HEK293T (cell line): ENCODE measurements at places on chromosomes 2 and 18.

DNA sequence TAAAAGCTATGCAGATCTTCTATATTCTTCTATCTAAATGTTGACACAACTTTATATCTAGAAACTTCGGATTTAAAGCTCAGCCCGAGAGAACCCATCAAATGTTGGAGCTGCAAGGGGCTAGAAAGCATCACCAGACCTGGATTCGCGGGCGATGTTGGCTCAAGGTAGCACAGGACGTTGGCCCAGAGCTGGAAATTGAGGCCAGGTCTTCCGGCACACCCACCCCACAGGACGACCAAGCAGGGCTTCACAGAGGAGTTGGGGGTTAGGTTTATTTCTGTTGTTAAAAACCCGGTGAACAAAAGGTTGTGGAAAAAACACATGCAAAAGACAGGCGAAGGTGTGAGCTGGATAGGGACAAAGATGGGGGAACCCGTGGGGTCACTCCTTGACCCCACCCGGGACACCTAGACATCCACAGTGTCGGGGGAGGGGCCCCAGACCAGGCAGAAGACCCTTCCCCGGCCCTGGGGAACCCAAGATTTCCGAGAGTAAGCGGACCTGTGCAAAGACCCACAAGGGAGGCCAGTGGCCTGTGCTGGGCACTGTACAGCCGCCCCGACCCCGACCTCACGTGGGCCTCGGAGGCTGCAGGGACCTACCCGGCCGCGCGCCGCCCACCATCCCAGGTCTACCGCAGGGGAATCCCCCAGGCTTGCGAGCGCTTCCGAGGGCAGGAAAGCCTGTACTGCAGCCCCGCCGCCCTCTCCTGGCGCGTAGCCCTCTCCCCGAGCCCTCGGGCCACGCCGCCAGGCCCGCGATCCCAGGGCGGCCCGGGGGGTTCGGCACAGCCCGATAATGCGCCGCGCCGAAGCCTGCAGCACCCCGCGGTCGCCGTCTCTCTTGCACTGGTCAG, 1.8 kb upstream of the AGBL5 start:
- DNase-seq: peak; percentile 47

DNA sequence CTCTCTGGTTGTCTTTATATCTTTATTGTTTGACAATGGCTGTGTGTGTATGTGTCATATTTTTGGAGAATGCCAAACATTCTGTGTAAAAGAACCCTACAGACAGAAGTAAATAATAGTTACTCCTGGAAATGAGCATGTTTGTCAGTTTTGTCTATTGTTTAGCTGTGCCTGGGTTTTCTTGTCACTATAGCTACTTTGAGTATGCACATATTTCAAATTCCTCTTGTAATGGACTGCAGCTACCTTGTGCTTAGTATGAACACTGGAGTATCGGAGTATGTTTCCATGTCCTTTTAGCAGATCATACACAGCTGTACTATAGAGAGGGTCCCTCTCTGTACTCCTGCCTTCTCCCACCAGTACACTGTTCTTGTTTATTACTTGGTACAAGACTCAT, 58.0 kb upstream of the DOCK10 start:
- DNase-seq: no peak

- no peak for DNase-seq
Observed at GRCh38 chr18:36389027-36389426, 91.5 kb downstream of the FHOD3 start.

DNA sequence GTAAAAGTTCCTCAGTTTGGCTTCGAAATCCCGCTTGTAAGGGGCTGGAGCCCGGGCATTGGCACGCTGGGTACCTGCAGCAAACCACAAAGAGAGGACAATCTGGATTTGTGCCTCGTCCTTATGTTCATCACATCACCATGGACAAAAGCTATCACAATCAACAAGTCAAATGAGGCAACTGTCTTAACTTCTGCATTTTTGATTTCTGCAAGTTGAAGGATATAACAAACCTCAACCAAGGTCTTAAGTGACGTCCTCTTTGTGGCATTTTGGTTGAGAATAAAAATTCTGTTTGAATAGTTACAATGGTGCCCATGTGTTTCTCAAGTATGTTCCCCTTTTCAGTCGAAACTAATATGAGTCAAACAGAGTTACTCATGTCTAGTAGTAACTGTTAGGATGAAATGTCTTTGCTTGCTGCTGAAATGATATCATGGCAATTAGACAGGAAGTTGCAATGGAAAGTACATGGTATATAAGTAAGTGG, 70.8 kb upstream of the STK17B start:
- DNase-seq: no peak

GRCh38 chr18:79738041-79738461, 58.4 kb downstream of the CTDP1 start:
- no peak for DNase-seq

- DNase-seq: no peak
Observed at GRCh38 chr18:46155641-46156051, 51.5 kb downstream of the HAUS1 start.

DNA sequence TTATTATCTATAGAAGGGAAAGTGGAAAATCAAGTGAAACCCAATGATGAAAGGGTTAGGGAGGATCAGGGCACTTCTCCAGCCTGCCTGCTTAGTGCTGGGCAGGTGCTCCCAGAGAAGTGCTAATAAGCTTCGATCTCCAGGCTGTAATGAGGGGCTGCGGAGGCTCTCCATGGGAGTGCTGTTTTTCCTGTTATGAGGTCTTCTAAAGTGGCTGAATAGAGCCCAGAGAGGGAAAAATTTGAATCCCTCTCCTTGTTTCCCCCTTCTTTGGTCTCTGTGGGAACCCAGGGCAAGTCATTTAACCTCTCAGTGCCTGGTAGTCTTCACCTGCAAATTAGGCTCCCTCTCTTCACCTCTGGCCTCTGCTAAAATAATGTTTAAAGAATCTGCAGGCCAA, 351.7 kb upstream of the DCC start:
- no peak for DNase-seq

DNA sequence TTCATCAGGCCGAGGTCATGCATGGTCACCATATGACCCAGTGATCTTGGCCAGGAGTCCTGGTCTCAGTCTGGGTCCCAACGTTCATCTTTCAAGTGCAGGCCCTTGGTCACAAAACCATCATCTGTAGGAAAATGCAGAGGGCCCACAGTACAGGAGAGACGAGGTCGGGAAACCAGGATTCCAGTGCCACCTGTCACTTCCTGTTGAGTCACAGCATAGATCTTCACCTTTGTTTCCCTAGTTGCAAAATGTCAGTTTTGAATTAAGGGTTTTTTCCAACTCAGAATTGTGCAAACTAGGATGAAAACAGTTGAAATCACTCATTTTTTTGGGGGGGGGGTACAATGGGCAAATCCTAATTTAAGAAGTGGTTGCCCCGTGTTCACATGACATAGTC, 162.2 kb downstream of the INSIG2 start:
- DNase-seq: no peak

DNA sequence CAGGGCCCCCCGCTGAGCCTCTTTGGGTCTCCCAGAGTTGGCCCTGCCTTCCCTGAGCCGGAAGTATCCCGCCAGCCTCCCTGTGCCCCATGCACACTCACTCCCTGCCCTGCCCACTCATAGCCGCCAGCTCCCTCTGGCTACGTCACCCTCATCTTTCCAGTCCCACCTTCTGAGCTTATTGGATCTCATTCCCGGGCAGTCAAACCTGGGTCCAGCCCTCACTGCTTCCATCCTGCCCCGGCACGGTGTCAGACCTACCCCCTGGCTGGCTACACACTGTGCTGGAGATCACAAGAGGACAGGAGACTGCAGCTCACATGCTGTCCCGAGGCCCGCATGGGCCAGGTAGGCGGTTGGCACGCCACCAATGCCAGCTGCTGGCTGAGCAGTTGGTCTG, 147.2 kb downstream of the ASB1 start:
- DNase-seq: no peak

DNA sequence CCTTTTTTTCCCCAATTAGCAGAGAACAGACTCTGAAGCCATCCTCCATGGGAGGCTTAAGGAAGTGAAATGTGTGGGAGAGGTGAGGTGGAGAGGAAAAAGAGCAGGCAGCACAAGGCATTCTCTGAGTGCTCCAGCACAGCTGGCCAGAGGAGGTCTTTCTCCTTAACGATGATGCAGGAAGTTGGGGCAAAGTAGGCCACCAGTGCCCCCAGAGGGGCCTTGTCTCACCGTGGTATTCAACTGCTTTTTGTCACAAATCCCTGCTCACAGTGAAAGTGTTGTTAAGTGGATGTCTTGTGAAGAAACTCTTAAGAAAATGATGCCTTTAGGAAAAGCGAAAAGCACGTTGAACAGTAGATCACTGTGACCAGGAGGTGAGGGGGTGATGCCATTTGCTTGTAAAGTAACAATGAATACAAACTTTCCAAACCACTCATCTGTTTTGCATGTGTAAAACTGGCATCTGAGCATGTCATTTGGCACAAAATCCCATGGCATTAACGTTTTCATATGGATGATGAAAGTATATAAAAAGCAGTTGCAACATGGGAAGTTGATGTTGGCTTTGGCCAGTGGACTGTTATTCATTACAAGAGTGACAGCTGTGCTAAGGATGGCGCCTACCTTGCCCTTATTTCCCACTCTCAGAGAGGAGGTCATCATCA, 49.2 kb upstream of the CDC42EP3 start:
- no peak for DNase-seq

DNA sequence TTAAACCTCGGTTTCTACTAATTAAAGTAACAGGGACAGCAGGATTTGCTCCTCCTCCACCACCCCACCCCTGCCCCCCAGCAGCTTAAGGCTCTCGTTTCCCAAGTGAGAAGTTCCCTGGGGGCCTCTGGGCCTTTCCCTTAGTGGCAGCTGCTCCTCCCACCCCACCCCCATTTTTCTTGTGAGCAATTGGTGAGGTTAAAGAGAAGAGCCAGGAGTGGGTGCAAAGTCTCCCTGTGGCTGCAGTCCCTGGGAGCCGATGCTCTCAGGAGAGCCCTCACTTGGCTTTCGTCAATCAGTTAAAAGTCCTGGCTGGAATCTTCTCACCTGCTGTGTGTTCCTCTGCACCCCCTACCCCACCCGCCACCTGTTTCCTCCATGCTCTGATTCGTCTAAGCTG, 48.7 kb upstream of the AGAP1 start:
- DNase-seq: no peak

- DNase-seq: no peak
Observed at GRCh38 chr2:199581935-199582360, 124.2 kb upstream of the SATB2 start.
